ENCODE measurements at places on chromosomes 11 and 22.
A peak's percentile ranks its signal among the peaks of the same experiment; 100 is the strongest.

- no peak for DNase-seq
These were observed 34.3 kb downstream of the DBX1 start for GRCh38 chr11:20125927-20126326.

DNA sequence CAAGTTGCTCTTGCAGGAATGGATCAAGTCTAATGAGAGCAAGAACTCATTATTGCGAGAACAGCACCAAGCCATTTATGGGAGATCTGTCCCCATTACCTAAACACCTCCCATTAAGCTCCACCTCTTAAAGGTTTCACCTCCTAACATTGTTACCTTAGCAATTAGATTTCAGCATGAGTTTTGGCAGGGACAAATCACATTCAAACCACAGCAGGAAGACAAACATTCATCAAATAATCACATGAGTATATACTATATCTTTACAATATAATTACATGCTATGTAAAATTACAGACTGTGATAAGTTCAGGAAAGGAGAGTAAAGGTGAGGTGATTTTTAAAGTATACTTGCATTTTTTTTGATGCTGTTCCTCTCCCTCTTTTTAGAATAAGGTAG, 6.6 kb upstream of the TEAD1 start:
- no peak for DNase-seq

GRCh38 chr22:21926728-21927127, 25.9 kb downstream of the PPM1F start:
- no peak for DNase-seq

DNA sequence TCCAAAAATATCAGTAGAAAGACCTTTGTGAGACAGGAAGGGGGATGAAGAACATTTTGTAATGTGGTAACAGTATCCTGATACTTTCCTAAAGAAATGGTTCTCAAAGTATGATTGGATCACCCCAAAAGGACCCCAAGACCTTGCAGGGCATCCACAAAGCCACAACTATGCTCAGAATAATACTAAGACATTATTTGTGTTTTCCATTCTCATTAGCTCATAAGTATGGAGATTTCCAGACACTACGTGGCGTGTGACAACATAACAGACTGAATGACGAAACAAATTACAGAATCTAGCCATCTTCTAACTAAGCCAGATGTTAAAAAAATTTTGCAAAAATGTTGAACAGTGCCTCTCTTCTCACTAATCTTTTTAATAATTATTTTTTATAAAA, 24.9 kb downstream of the CHEK2 start:
- no peak for DNase-seq

DNA sequence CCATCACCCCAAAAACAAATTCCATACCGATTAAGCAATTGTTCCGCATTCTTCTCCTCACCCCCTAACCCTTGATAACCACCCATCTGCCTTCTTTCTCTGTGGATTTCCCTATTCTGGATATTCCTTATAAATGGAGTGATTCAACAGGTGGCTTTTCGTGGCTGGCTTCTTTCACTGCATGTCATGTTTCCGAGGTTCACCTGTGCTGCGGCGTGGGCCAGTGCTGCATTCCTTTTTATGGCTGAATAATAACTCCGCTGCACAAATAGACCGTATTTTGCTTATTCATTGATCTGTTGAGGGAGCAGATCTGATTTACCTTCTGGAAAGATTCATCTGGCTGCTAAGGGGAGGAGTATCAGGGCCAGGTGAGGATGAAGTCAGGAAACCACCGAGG, 94.8 kb upstream of the ASPHD2 start:
- DNase-seq = no peak

DNA sequence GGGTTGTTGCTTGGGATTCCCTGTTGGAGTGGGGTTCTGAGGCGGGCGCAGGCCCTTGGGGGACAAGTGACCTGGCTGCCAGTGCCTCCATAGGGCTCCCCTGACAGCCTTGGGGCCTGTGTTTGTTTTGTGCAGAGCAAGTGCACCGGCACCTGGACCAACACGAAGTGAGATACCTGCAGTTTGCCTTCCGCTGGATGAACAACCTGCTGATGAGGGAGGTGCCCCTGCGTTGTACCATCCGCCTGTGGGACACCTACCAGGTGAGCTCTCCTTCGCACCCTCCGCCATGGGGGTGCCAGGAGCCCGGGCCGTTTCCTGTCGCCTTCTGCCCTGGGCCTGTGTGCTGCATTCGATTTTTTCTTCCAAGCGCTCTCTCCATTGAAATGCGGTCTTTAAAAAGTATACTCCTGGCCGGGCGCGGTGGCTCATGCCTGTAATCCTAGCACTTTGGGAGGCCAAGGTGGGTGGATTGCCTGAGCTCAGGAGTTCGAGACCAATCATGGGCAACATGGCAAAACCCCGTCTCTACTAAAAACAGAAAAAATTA, 274.6 kb downstream of the TBC1D22A start:
- no peak for DNase-seq

GRCh38 chr11:20337526-20338154, 25.9 kb upstream of the HTATIP2 start:
- peak; percentile 5 for DNase-seq

Data from CD4-positive, alpha-beta T cell treated with Interleukin-21 for 1 hour (primary cell).